ENCODE measurements at places on chromosomes 3 and 15.

GRCh38 chr3:151379083-151379734, 5.3 kb downstream of the P2RY12 start:
- peak; percentile 3 for DNase-seq

DNA sequence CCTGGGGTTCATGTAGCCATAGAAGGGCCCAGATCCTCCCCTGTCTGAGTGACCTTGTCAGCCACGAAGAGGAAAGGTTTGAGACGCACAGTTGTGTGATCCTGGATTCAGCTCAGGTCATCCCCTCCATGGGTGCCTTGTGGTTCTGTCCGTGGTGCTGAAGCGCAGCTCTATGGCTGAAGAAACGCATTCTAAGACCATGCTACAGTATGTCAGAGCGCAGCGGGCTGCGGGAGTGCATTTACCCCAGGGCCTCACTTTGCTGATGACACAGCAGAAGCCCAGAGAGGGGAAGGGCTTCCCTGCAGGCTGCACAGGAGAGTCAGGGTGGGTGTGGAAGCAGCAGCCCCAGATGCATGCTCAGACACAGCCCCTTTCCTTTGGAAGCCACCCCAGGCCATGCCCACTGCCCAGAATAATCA, 68.8 kb upstream of the IQSEC1 start:
- peak; percentile 15 for DNase-seq

GRCh38 chr15:74767167-74768098, 14.4 kb upstream of the CSK start:
- DNase-seq = no peak

- DNase-seq = no peak
Measured at GRCh38 chr15:67043939-67044771, 21.2 kb upstream of the SMAD3 start.

- peak; percentile 18 for DNase-seq
Measured at GRCh38 chr3:112405845-112406244, 72.9 kb downstream of the CD200 start.

GRCh38 chr3:64030741-64031140, 7.4 kb upstream of the PSMD6 start:
- DNase-seq = peak; percentile 77

GRCh38 chr15:40930430-40931299, 1.5 kb downstream of the DLL4 start:
- DNase-seq = peak; percentile 68

- no peak for DNase-seq
Measured at GRCh38 chr3:197407053-197407452, 108.6 kb upstream of the DLG1 start.

DNA sequence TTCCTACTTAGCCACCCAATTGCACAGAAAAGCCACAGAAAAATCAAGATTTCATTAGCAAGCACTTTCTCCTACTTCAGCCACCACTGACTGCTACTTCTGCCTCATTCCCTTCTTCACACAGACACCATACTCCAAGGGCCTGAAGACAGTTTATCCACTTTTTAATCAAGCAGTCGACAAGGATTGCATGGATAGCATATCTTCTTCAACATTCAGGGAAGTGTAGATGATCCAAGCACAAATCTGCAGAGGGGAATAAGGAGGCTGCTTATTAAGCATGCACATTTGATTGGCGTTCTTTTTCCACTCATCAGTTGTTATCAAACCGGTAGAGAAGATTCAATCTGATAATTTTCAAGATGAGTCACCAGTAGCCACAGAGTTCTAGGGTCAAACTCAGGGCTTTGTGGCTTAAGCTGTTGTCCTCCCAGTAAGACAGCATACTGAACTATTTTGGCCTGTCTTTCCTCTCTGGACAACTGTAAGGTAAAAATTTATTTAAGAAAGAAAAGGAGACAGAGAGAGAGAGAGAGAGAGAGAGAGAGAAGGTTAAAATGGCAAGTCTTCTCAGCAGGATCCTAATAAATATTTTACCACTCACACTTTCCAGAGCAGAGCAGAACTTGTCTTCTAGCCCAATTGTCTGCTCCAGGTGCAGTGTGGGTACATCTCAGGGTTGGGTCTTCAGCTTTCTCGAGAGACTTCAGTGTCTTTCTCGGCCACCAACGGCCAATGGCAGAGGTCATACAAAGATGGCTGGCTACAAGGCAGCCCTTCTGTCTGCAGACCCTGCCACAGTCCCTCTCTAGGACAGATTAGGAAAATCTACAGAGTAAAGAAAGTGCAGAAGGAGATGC, 80.6 kb upstream of the BHLHE40 start:
- DNase-seq = peak; percentile 21

- DNase-seq = no peak
Measured at GRCh38 chr3:40766396-40766795, 241.6 kb downstream of the ZNF621 start.

DNA sequence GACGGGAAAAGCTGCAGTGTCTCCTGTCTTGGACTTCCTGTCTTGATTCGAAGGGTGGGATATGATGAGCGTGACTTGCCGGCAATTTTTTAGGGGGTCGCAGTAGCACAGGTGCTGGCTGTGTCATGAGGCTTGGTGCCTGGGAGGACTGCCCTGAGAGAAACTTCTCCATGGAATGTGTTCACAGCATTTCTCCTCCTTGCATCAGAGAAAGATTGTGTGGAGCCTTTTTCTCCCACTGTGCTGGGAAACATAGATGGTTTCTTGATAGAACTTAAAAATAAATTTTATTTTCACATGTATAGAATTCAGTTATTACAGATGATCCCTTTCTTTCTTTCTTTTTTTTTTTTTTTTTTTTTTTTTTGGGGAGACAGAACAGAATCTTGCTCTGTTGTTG, 121.4 kb downstream of the KLHL25 start:
- no peak for DNase-seq

- DNase-seq = no peak
Measured at GRCh38 chr15:80641384-80641783, 53.7 kb upstream of the ABHD17C start.

- no peak for DNase-seq
Measured at GRCh38 chr3:139427283-139428060, 38.0 kb upstream of the COPB2 start.

GRCh38 chr15:49902685-49903501, 216.1 kb downstream of the ATP8B4 start:
- no peak for DNase-seq

GRCh38 chr3:42850263-42850662, 25.4 kb downstream of the CYP8B1 start:
- no peak for DNase-seq

DNA sequence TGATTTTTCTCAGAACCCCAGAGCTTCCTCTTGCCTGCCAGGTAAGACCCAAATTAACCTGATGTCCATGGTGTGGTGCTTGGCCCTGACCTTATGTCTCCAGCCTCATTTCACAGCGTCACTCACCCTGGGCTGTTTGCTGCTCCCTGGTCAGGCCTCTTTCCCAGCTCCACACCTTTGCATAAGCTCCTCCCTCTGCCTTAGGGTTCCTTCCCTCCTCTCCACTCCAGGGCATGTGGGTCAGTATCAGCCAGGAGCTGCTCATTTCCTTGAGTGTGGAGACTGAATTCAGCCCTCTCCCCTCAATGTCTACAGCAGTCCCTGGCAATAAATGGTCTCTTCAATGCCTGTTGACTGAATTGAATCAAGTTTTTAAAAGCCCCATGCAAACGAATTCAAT, 75.6 kb upstream of the ANKRD34C start:
- DNase-seq = no peak

GRCh38 chr3:114642951-114643741, 349.3 kb downstream of the TIGIT start:
- DNase-seq = no peak

GRCh38 chr15:91308199-91308598, 208.1 kb downstream of the SV2B start:
- peak; percentile 3 for DNase-seq

GRCh38 chr15:78422571-78423340, 15.3 kb upstream of the IREB2 start:
- peak; percentile 55 for DNase-seq

Measured in activated naive CD8-positive, alpha-beta T cell treated with anti-CD3 and anti-CD28 coated beads for 36 hours (primary cell).